ENCODE measurements at places on chromosomes 5 and 9.

DNA sequence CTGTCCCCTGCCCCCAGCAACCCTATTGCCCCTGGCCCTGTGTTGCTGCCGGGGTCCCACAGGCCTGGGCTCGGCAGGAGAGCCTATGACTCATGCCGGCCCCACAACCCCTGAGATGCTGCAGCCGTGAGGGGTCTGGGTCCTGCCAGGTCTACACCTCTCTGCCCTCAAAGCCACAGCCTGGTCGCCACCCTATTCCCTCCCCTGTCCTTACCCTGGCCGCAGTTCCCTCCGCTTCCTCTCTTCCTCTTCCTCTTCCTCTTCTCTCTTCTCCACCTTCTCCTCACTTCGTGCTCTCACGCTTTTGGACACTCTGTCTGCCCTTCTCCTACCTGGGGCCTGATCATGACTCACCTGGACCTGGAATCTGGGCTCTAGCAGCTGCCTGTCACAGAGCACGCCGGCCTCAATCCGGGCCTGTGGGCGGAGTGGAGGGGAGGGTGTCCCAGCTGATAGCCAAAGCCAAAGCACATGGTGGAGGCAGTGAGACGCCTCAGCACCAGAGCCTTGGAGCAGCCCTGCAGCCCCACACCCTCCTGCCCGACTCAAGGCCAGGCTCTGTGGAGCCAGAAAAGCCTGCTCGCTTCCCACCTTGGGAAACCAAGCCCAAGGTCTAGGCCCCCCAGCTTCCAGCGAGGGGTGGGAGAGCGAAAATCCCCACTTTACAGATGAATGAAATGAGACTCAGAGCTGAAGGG is 26.8 kb upstream of the CSF1R start:
- no peak for DNase-seq

GRCh38 chr5:76400466-76400865 is 2.6 kb upstream of the IQGAP2 start:
- DNase-seq, result no peak

- no peak for DNase-seq
Observed at GRCh38 chr5:145562931-145563330, 272.2 kb downstream of the PRELID2 start.

GRCh38 chr9:38393128-38393796 is 760 bp downstream of the ALDH1B1 start:
- DNase-seq, result peak; percentile 2

DNA sequence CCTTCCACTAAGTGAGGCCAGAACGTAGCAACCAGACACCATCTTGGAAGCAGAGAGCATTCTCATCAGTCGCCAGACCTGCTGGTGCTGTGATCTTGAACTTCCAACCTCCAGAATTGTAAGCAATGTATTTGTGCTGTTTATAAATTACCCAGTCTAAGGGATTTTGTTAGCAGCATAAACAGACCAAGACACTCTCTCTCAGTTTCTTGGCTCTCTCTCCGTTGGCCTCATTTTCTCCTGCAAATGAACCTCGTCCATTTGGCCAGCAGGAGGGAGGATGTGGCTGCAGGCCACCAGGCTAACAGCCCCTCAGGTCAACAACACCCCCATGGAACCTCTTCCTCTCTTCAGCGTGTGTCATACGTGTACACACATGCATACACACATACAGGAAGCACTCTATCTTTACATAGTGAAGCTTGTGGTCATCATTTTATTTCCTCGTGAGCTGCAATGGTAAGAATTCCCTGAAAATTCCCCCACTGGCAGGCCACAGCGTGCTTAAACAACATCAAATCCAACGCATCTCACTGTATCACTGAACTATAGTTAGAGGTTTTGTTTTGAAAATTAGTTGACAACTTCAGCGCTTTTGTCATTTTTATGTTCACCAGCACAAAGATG is 62.8 kb upstream of the PPP1R26 start:
- no peak for DNase-seq

GRCh38 chr5:160011471-160011870 is 2.5 kb downstream of the TTC1 start:
- no peak for DNase-seq

DNA sequence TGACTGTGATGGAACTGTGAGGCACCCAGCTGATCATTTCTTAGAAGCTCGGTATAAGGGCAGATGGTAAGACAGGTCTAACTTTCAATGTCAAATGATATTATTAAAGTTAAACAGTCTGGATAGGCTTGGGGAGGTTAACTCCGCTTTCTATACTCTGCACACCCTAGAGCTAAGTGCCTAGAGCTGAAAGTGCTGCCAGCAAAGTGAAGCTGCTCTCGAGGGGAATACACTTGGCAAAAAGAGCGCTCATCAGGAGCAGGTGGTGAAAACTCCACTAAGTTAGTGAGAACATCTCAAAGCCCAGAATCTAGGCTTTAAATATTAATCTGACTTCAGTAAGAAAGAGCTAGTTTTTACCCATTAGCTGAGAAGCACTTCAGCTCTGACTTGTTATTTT is 349.6 kb upstream of the SLC30A5 start:
- no peak for DNase-seq

GRCh38 chr9:83274787-83275186 is 211.8 kb upstream of the RASEF start:
- no peak for DNase-seq

DNA sequence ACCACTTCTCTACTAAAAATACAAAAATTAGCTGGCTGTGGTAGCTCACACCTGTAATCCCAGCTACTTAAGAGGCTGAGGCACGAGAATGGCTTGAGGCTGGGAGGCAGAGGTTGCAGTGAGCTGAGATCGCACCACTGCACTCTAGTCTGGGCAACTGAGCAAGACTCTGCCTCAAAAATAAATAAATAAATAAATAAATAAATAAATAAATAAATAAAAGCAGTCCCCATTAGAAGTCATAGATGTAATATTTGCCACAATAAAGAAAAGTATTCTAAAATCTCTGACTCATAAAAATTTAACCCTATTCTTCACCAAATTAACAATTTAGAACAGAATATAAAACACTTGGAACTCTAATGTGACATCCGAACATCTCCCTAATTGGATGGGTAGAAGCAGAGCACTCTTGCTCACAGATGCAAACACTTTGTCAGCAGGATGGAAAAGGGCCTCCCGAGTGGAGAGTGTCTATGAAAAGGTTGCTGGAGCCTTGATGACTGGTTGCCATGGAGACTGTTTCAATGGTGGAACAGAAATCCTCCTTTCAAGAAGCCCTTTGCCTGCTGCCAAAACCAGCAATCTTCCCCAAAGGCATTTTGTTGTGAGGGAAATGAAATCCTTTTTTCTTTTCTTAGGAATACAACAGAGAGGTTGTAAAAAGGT is 38.9 kb upstream of the TRAF1 start:
- DNase-seq, result no peak

- no peak for DNase-seq
Observed at GRCh38 chr9:113911850-113912557, 35.9 kb downstream of the ZNF618 start.

DNA sequence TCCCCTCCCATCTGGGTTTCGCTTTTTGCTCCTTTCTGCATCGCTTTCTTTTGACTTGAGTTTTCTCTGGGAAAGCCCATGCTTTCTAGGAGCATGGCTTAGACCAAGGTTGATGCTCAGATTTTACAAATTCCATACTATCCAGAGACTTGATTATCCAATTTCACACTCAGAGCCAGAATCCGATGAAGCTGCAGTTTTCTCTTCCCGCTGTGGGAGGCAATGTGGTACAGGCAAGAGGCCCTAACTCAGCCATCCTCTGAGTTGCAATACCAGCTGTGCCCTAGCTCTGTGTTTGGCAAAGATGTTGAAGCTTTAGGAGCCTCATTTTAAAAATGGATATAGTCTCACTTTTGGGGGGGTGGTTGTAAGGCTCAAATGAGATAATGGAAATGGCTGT is 85.1 kb downstream of the BRINP1 start:
- DNase-seq, result no peak

DNA sequence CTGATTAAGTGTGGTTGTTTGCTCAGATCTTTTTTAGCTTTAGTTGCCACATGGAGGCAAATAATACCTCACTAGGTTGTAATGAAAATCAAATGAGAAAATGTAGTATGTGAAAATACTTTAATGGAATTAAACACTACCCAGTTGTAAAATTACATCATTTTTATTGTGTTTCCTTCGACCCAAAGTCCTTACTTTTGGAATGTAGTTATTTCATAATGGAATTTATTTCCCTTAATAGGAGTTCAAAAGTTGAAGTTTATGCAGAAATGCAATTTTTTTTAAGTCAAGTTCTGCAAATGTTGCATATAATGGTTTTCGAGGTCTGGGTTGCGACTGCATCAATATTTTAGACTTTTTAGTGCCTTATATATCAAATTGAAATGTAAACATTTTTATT is 31.0 kb downstream of the TNPO1 start:
- no peak for DNase-seq

GRCh38 chr9:27473111-27473529 is 51.0 kb upstream of the IFNK start:
- no peak for DNase-seq

GRCh38 chr9:90858457-90858901 is 56.9 kb downstream of the SYK start:
- DNase-seq, result no peak

- DNase-seq, result no peak
Observed at GRCh38 chr5:108125771-108126511, 256.0 kb downstream of the FBXL17 start.

GRCh38 chr5:90480699-90481098 is 6.0 kb downstream of the POLR3G start:
- DNase-seq, result no peak

GRCh38 chr9:120030847-120031246 is 549.1 kb downstream of the CDK5RAP2 start:
- no peak for DNase-seq

All from CD4-positive, alpha-beta T cell treated with Interleukin-10 for 1 hour (primary cell).